Activated CD4-positive, alpha-beta T cell treated with anti-CD3 and anti-CD28 coated beads for 36 hours (primary cell): ENCODE measurements at places on chromosomes 1 and 21. TPM values are rescaled to one million over a fixed set of nuclear protein-coding genes. Genes with fewer than 3 reads are reported as not detected.

The PLA2G2C gene
- 0.58 TPM for total RNA-seq

The ZMYND12 gene
- total RNA-seq: 0.64 TPM

The FCMR gene
- total RNA-seq: 49.3 TPM

The SPRR1B gene
- not detected for total RNA-seq

The SOAT1 gene
- 49.8 TPM for total RNA-seq

The NBPF19 gene
- total RNA-seq: 15.0 TPM

The AMY2A gene
- not detected for total RNA-seq

The PIGR gene
- 0.07 TPM for total RNA-seq

The OR2T10 gene
- not detected for total RNA-seq

The MNDA gene
- not detected for total RNA-seq

The CLDN17 gene
- total RNA-seq: not detected

The KRTAP19-1 gene
- total RNA-seq: not detected

The WDR64 gene
- total RNA-seq: not detected

The NEXN gene
- total RNA-seq: 2.1 TPM

The APOBEC4 gene
- total RNA-seq: not detected

The KCNK1 gene
- 0.91 TPM for total RNA-seq

The XKR8 gene
- total RNA-seq: 6.0 TPM

The GPR37L1 gene
- total RNA-seq: not detected

The CTSK gene
- 2.1 TPM for total RNA-seq

The ADAMTSL4 gene
- total RNA-seq: 0.59 TPM

The HCRTR1 gene
- not detected for total RNA-seq

The UTS2 gene
- total RNA-seq: not detected

The PRDM16 gene
- total RNA-seq: not detected
